CD4-positive, alpha-beta T cell treated with Interferon gamma for 1 hour (primary cell): ENCODE measurements at places on chromosomes 16 and 17.

- DNase-seq = no peak
These were observed 111.8 kb downstream of the NTN1 start for GRCh38 chr17:9132944-9133610.

GRCh38 chr16:87918338-87918737 lies 18.0 kb downstream of the CA5A start:
- DNase-seq = no peak

DNA sequence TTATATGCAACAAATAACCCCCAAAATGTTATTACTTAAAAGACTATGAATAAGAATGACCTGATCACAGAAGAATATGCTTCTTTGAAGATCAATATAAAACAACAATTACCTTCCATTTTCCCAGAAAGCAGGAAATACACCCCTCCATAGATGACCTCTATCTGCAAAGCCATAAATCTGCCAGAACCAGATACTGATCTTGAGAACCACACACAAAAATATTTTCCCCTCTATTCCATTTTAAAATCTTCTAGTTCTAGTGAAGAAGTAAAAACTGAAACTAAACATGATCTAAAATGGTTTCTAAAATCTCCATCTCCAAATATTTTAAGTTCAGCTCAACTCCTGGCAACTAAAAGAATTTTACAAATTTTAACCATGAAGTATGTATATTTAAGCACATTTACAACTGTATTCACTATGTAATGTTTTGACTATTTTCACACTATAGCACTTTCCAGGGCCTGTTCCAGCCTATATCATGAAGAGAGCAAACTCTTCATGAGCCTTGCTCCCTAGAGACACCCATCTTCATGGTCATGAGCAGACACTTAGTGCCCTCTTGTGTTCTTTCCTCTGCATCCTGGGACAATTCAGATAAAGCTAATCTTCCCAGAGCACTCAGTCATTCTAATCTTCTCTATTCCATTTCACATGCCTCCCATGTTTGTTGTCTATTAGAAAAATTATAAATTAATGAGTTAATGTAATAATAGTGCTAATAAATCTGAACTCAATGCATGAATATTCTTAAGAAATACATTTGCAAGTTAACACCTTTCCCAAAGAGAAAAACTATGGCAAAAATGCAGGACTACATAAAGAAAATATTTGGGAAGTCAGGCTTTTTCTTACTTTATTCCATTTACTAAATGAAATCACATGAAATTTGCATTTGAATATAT lies 87.0 kb downstream of the HELZ start:
- no peak for DNase-seq

GRCh38 chr16:11630046-11630767 lies 38.0 kb upstream of the SNN start:
- DNase-seq = no peak

GRCh38 chr17:1967213-1967612 lies 57.9 kb downstream of the RTN4RL1 start:
- DNase-seq = no peak

DNA sequence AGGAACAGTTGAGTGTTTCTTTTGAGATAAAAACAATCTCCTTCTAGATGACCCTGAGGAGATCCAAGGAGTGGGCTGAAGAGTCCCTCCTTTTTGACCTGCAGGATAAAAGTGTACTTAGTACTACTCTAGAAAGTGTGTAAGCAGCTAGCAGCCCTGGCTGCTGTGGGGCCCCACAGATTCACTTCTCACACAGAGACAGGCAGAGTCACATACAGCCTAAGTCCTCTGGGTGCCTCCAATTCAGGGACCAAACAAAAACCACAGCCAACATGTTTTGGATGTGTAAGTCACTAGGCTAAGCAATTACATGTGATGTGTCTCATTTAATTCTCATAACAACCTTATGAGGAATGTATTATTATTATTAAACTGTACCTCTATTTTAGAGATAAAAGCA lies 97.1 kb downstream of the TMEM100 start:
- no peak for DNase-seq

DNA sequence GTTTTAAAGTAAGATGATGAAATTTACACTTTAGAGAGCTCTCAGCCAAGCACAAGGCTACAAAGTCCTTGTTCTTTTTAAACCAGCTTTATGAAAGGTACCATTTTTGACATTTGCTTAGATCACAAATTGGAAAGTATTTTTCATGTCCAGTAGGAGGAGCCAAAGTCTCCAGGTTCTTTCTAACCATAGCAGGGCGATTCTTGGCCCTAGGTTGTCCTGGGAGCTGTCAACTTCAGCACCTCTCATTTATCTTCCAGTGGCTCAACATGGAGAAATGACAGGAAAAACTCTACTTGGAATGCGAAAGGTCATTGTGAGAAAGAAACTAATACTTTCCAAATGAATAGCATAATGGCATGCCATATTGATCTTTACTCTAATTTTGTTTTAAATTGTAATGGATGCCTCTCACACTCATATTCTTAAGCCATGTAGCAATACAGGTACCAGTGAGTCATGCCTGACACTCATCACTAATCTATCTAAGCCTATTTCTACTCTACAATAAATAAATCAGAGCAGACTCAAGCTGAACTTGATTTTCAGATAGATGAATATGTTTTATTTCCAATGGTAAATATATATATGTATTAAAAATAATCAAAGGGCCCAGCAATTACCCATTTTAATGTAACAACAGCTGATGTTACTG lies 919.1 kb upstream of the EEF2KMT start:
- no peak for DNase-seq

- no peak for DNase-seq
These were observed 21.0 kb downstream of the SOX8 start for GRCh38 chr16:1002399-1003166.

DNA sequence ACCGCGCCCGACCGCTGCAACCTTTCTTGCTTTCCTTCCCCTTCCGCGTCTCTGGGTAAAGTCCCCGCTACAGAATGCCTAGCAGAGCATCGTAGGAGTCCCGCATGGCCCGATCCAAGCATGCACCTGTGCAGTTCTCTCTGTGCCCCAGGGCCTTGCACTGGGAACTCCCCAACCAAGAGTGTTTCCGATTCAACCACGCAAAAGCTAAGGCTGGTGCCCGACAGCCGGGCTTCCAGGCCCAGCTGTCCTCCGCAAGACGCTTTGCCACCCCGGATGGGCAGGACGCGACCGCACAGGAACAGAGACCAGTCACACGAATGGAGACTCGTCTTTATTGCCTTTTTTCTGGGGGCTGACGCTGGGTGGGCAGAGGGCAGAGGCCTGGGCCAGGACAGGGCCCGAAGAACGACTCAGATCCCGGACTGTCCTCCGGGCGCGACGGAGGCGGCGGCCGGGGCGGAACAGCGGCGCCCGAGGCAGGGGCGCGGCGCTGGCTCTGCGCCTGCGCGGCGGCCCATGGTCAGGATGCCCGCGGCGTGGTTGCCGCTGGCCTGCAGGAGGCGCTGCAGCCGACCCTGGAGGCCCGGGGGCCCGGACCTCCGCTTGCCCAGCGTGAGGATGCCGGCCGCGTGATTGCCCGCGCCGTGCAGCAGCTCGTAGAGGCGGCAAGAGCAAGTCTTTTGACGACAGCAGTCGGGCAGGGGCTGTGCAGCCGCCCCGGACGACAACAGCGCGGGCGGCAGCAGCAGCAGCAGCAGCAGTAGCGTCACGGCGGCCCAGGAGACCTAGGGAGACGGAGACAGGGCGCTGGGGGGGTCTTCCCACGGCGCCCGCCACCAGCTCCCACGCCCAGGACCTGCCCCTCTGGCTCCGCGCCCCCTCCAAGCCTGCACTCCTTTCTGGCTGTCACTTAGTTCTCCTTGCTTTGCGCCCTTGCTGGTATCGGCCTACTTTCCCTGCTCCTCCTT lies 1.2 kb downstream of the HCRT start:
- DNase-seq = peak; percentile 78

DNA sequence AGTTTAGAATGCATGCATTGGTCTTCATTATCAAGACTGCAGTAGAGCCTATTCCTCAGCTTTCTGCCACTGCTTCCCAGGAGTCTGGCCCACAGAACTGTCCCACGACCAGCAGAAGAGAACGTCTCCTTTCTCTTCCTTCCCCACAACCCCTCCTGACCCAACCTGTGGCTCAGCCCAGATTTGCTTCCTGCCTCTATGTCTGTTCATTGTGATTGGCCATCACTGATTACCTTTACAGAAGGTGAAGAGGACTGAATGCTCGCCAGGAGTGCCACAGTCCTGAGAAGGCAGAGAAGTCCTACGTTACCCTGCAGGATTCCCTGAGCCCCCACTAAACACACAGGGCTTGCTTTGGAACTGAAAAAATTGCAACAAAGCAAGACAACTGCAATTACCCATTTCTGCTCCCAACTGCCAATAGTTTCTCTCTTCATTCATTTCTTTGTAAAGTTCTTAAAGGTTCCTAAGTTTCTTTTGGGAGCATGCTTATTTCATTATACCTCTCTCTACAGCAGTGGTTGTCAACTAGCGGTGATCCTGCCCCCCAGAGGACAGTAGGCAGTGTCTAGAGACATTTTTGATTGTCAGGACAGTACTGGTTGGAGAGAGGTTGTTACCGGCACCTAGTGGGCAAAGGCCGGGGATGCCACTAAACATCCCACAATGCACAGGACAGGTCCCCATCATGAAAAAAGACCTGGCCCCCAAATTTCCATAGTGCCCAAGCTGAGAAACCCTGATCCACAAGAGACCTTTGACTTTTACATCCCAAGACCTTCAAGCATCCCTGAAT lies 4.5 kb upstream of the NAT9 start:
- peak; percentile 43 for DNase-seq

DNA sequence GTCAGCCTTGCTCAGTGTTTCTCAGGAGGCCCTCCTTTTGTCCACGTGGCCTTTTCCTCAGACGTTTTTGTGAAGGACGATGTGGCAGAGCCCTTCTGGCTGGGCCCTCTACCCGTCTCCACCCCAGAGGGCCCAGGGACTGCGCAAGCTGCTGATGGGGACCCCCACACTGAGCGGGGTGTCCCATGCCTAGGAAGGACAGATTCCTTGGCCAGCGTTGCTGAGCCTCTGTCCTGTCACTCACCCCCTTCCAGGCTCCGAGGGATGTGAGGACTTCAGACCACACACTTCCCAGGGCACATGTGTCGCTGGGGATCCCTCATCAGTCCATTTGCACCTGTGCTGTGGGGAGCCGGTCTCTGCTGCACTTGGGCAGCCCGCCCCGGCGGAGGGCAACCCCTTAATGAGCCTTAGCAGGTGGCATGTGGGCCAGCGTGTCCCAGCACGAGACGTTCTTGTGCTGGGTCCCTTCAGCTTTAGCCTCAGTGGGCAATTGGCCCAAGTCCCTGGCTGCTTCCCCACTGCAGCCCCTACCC lies 48.3 kb downstream of the NT5M start:
- DNase-seq = no peak

DNA sequence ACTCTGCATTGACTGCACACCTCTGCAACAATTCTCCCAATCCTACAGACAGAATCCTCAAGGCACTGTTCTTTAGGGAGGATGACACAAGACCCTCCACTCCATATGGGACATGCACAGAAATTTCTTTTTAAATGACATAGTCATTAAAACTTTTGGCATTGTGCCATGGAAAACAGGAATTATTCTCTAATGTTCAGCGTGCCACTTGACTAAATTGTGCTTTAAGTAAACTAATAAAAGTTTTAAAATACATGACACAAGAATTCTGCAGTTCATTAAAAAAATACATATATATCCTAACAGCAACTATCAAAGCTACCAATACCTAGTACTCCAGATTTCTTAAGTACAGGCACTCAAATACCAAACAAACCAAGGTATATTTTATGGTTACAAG lies 16.0 kb downstream of the CEP112 start:
- no peak for DNase-seq

- no peak for DNase-seq
These were observed 63.5 kb downstream of the MYH13 start for GRCh38 chr17:10309003-10309974.

- DNase-seq = no peak
These were observed 7.4 kb downstream of the ELOB start for GRCh38 chr16:2769675-2770056.

DNA sequence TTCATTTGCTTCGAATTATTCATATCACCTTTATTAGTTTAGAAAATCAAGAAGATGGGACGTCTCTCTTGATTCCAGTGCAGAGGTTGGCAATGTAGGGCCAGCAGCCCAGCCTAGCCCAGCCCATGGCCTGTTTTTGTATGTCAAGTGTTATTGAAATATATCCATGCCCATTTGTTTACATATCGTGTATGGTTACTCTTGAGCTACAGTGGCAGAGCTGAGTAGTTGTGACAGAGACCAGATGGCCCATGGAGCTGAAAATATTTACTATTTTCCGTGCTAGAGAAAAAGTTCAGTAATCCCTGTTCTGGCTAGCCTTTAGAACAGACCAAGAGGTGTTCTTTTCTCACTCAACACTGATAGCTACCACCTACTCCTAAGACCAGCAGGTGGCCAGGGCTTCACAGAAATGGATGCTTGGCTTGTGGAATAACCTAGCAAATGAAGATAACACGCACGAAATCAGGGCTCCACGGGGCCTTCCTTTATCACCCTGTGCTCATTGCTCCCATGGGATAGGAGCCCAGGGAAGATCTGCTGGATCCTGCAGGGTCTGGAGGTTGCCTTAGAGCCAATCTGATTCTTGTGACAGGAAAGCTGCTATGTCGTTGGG lies 123.2 kb upstream of the ANKFN1 start:
- no peak for DNase-seq

GRCh38 chr16:28290859-28291254 lies 1.5 kb upstream of the SBK1 start:
- no peak for DNase-seq

DNA sequence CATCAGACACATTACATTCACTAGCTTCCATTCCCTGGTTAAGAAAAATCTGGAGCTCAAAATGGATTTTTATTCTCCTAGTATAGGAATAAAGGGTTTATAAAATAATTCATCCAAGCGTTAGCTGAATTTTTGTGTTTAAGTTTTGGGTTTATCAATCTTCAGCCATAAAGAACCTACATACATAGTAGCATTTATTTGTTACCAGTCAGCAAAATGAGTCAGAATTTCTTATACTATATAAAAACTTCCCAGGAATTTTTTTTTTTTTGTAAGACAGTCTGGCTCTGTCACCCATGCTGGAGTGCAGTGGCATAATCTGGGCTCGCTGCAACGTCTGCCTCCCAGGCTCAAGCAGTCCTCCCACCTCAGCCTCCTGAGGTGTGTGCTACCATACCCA lies 40.2 kb upstream of the SLC12A3 start:
- no peak for DNase-seq

DNA sequence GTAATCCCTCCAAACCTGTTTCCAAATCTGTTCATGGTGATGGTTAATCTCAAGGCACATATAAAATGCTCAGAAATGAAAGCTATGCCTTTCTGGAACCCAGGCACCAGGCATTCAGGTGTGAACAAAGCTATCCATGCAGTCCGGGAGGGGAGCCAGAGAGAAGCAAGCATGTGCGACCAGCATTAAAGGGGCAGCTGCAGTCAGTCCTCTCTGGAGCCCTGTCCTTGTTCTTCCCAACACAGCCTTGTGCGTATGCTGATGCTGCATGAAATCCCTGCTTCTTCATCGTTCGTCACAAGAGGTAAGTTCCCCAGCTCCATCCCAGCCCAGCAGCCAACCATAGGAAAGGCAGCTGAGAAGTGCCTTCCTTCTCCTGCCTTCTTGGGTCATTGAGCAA lies 148.7 kb downstream of the GRIN2A start:
- no peak for DNase-seq
